CD4-positive, alpha-beta T cell treated with Interleukin-12 subunit alpha and Interleukin-12 subunit beta, for 1 hour (primary cell): ENCODE measurements at places on chromosomes 6 and 20.

DNA sequence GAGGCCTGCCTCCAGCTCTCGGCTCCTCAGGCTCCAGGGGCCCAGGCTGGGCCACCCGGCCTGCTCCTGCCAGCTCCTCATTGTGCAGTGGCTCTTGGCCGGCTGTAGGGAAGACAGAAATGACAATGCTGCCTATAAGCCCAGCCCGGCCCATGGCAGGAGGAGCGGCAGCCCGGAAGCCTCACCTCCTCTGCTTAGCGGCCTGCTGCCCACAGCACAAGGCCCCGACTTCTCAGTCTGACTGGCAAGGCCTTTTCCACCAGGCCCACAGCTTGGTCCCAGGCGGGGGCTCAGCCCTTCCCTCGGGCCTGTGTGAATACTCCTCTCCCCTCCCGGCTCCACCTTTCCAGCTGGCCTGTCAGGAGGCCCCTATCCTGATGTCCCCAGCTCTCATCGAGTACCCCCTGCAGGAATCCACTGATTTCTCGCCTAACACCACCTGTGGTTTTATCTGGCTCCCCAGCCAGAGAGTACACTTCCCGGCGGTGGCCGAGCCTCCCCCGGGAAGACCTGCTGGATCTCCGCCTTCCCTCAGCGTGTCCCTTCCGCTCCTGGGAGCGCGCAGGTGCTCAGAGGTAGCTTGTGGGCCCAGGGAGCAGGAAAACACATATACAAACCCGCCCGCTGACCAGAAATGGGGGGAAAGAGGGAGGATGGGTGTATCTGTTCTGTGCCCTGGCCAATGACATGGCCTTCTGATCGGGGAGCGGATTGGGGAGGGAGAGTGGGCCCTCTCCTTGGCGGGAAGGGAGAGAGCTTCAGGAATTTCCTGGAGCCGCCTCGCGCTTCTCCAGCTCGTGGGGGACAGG, 963 bp downstream of the DDRGK1 start:
- DNase-seq: peak; percentile 24

DNA sequence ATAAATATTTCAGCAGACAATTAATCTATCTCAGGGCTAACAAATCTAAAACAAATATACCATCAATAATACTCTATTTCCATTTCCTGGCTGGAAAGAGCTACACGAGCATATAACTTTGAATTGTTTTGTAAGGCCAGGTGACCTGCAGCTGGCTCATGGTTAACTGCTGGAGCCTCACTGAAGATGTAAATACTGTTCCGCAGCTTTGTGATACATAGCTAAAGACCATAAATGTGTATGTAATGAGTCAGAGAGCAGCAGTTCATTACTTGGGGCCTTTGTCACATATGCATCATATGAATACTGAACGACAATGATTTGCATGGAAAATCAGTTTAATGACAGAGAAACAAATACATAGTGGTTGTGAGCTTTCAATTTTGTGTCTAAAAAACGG, 109.4 kb upstream of the CCN2 start:
- DNase-seq: no peak

DNA sequence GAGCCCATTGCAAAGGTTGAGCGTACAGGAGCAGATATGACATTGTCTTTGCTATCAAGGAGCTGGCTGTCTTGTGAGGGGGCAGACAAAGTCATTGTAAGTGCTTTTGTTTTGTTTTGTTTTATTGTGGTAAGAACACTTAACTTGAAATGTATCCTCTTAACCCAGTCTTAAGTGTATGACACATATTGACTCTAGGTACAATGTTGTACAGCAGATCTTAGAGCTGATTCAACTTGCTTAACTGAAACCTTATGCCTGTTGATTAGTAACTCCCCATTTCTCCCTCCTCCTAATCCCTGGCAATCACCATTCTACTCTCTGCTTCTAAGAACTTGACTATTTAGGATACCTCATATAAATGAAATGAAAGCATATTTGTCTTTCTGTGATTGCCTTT, 429.0 kb downstream of the BMP2 start:
- DNase-seq: no peak

DNA sequence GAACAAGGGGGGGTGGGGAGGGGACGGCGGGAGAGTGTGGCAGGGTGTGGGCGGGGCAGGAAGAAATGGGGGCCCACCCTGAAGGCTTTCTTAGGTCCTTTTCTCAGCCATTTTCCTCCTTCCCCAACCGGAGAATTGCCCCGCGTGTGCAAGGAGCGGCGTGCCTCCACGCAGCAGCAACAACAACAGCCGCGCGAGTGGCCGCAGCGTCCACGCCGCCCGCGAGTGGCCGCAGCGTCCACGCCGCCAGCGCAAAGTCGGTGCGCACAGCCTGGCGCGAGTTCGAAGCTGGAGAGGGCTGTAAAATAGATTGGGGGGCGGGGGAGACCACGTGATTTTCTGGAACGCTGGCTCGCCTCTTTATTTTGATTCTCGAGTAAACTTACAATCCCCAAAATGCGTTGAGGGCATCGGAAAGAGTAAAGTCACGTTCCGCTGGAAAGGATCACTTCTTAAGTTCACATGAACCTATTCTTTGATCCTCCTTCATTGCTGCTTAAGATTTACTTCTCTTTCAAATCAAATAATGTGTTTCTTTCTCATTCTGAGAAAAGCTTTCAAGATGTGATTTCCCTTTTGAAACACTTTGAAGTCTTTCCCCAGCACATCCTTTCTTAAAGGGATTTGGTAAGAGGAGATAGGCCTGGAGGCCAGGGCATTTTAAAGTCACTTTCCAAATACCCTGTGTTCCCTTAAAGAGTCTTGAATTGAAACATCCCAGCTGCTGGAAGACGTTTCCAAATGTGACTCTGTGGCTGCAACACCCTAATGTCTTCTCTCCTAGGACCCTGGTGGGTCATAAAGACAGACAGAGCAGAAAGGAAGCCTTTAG, 66.7 kb upstream of the ZNF217 start:
- DNase-seq: peak; percentile 31

DNA sequence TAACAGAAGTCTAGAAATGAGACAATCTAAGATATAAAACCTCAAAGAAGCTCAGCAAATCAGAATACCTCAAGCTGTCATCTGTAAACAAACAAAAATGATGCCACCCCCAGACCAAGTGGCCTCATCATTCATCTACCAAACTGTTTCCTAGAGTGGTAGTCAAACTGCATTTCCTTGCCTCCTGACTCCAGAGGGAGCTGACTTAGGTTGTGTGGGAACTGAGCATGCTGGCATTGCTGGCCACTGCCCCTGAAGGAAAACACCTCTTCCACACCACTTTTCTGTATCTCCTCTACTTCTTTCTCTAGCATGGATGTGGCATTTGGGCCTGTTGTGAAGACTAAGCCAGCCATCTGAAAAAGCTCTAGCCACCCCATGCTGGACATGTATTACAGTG, 56.3 kb downstream of the ZHX3 start:
- no peak for DNase-seq

DNA sequence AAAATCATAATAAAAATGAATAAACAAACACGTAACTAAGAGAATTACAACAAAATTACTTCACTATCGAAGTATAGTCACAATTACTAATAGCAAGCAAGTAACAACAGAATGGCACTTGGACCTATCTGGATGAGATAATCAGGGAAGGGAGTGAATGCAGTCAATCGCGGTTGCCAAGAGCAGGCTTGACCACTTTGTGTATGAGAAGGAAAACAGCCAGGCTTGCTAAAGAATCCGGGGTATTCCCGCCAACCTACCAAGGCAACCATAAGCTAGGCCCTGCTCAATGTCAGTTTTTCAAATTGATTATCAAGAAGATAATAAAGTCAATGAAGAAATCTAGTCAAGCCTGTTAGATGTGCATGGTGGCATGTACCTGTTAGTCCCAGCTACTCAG, 39.7 kb downstream of the PXDC1 start:
- DNase-seq: no peak

- DNase-seq: no peak
These were observed 267.9 kb upstream of the CITED2 start for GRCh38 chr6:139642346-139642745.

- no peak for DNase-seq
These were observed 156.5 kb downstream of the ANKRD60 start for GRCh38 chr20:58071991-58072390.

- no peak for DNase-seq
These were observed 351.7 kb downstream of the RNGTT start for GRCh38 chr6:88611721-88612120.

DNA sequence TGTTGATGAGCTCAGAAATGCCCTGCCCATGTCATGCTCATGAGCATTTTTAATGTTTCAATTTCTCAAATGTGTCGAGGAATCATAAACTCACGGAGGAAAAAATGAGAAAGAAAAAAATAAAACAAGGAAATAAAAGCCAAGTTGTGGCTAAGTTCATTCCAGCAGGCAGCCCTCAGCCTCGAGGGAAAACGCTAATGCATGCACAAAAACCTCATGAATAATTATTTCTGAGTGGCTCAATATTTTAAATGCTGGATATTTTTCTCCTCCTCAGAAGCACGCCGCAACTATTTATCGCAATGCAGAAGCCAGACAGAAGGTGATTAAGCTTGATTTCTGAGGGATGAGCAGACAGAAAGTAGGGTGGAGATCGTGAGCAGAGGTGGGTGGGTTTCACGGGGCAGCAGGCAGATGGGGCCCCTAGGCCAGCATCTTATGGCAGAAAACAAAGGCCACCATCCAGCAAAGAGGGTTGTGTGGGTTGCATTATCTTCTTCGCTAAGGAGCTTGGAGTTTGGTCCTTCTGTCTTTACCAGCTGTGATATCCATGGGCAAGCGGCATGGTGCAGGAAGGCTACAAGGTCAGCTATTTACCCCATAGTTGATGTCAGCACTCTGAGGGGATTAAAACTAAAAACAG, 151.5 kb upstream of the LRFN2 start:
- DNase-seq: no peak

DNA sequence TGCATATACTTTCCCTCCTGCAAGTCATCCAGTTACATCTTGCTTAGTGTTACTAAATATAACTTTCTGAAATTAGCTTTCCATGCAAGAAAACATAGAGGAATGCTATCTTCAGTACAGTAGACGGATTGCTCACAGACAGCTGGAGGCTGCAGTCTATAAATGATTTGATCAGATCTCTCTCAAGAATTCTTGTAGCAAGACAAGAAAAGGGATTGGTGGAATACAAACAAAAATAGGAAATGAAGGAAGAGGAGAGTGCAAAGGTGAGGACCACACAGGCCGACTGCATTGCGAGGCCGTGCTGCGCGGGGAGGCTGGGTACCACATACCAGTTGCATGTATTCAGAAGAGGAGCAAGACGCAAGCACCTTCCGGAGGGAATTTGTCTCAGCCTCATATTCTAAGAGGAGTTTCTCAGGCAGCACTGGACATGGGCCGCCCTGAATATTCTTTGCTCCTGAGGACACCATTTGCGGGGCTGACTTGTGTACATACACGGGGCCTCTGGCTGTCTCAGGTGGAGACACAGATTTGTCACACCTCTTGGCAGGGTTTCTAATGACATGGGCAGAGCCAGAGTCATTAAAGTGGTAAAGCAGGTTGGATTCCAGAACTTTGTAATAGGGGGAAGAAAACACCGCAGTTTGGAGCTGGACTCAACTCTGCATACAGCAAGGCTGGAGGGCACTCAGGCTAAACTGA, 22.7 kb upstream of the KIF25 start:
- no peak for DNase-seq

DNA sequence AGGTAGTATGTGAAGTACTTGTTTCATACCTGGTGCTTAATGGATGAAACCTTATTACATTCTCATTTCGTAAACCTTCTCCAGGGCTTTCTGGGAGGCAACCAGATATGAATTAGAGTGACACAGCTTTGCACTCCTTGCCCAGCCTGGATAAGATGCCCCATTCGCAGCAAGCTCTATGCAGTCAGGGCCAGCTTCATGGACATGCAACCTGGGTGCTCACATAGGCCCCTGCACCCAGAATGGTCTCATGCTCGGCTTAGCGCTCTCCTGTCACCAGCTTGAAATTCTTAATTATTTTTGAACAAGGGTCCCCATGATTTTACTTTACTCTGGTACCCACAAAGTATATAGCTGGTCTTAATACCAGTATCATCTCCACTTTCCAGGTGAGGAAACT, 11.3 kb upstream of the PTGIS start:
- DNase-seq: no peak

DNA sequence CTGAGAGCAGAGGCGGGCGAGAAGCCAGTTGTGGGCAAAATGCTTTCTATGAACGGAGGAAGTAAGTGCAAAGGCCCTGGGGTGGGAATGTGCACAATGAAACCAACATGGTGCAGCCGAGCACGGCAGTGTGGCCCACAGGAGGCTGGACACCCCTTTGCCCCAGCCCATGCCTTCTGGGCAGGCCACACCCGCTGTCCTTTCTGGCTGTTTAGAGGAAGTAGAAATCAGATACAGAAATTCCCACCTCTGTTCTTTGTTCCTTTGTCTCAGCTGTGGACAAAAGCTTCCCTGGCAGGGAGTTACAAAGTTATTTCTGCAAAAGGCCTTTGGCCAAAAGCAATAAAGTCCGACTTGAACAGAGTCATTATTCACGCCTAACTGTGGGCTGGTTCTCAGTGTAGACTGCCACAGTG, 11.9 kb downstream of the SULF2 start:
- DNase-seq: no peak

GRCh38 chr20:57402206-57403125, 11.3 kb downstream of the RBM38 start:
- DNase-seq: no peak
